ENCODE measurements at places on chromosomes 1 and 21. TPM values are rescaled to one million over a fixed set of nuclear protein-coding genes. Genes with fewer than 3 reads are reported as not detected.

DNA sequence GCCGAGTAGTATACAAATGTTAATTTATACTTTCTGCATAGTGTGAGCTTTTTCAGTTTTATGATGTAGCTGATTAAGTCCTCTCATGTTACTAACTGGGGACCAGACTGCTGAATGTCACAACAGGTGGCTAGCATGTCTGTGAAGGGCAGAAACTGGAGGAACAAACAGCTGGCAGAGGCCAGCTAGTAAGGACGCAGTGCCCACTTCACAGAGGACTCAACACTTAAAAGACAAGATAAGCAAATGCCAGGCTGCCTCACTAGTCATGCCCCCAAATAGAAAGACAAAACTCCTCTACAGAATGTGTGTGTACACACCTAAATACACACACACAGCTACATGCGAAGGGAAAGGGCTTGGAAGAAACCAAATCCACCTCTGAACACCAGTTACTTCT lies 73.8 kb upstream of the ZNF678 start:
- DNase-seq = no peak

DNA sequence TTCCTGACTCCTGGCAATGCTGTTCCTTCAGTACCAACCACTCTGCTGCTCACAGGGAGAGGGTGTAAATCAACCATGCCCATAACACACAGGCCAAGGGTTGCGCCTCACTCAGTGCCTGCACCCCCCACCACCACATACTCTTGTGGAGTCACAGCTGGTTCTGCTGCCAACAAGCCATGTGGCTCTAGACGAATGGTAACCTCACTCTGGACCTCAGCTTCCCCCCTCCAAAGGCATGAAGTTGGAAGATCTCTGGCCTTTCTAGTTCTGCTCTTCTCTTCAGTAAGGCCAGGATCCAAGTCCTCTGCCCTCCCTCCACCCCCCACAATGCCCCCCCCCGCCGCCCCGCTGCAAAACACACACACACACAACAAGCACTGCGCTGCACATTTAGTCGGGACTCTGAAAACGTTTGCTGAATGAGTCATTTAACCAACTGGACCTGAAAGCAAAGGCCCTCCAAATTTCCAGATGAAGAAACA lies 1.7 kb upstream of the GLIS1 start:
- no peak for DNase-seq

GRCh38 chr1:224087286-224087794 lies 26.6 kb upstream of the FBXO28 start:
- peak; percentile 46 for DNase-seq

DNA sequence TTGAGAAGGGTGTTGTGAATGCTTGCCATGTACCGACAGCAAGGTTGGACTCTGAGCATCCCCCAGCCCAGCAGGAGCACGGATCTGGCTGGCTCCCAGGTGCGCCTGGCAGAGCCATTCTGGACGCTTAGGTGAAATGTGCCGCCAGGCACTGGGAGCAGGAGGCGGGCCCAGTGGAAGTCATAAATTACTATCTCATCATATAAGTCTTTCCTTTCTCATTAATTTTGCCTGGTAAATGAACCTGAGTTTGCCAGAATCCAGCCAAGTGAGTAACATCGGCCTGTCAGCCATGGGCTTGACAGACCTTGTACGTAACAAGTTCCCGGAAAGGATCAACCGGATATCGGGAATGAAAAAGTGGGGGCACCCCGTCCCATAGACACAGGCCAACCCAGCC lies 179.5 kb upstream of the ARHGEF16 start:
- DNase-seq = no peak

DNA sequence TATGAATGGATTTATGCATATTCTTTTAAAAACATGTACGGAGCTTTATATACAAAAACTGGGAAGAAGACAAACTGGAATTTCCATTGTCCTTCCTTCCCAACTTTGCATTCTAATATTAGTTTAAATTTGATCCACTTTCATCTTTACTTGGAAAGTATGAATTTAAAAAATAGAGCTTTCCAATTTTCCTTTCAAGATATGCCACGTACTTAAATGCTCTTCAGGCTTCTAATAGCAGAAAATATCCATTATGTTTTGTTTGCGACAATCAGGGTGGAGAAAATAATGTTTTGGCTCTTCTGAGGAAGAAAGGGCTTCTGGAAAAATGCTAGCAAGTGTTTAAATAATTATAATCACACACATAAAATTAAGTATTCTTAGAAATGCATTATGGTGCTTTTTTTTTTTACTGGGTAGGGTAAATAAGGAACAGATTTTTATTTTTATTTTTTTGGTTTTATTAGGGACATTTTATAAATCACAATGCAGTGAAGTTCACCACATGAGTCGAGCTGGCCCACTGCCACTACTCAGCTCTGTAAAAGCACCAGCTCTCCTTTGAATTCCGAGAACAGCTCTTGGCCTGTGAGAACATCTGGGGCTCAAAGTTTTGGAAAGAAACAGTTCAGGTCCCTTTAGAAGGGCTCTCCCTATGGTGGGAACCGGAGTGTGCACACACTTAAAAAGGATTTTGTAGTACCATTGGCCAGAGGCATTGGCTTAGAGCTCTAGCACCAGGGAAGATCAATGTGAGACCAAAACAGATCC lies 287.4 kb upstream of the LYPLAL1 start:
- DNase-seq = peak; percentile 34

GRCh38 chr1:29282924-29283803 lies 46.8 kb downstream of the PTPRU start:
- DNase-seq = peak; percentile 9

- no peak for DNase-seq
These were observed 139.5 kb downstream of the RGS7 start for GRCh38 chr1:241217516-241217915.

DNA sequence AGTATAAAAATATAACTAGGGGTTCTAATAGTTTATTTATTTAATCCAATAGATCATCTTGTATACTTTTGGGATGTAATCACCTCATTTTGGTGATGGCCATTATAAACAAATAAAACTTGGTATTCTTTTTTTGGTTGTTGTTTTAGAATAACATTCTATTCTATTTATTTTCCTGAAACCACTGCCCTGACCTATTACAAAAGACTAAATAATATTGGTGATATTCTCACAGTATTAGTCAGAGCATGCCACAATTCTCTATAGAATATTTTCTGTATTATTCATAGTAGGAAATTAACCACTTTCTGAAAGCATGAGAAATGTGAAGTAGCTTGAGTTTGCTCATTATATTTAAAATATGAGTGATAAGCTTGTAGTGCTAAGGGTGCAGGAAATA lies 54.1 kb upstream of the LRRC7 start:
- no peak for DNase-seq

GRCh38 chr1:171434717-171435346 lies 50.5 kb upstream of the PRRC2C start:
- peak; percentile 46 for DNase-seq

- no peak for DNase-seq
These were observed 16.2 kb upstream of the TNFRSF1B start for GRCh38 chr1:12150456-12151200.

DNA sequence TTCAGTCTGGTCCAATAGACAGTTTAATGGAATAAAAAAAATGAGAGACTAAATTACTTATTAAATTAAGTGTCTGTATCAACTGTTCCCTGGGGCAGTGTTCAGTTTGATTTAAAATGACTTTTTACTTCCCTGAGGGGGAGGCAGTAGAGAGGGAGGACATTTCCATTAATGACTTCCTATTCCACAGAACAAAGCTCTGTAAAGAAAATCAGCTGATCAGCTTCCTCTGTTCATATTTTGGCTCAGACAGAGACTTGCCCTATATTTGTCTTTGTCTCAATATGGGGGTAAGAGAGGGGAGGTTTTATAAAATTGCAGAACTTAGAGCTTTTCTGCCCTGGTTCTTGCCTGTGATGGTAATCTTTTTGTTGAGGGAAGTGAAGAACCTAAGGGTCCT lies 8.4 kb downstream of the CFAP126 start:
- peak; percentile 75 for DNase-seq

- no peak for DNase-seq
These were observed 164.9 kb upstream of the PLD5 start for GRCh38 chr1:242689378-242689777.

DNA sequence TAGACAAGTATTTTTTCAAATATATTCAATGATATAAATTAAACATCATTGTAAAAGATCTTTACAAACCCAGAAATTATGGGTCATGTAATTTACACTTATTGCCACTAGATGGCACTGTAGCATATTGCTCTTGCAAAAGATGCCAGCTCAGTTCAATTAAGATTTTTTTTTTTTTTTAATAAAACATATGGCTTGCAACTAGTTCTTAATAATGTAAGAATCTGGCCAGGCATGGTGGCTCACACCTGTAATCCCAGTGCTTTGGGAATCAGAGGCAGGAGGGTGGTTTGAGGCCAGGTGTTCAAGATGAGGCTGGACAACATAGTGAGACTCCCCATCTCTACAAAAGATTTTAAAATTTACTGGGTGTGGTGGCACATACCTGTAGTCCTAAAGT lies 49.4 kb upstream of the DESI2 start:
- DNase-seq = peak; percentile 57

DNA sequence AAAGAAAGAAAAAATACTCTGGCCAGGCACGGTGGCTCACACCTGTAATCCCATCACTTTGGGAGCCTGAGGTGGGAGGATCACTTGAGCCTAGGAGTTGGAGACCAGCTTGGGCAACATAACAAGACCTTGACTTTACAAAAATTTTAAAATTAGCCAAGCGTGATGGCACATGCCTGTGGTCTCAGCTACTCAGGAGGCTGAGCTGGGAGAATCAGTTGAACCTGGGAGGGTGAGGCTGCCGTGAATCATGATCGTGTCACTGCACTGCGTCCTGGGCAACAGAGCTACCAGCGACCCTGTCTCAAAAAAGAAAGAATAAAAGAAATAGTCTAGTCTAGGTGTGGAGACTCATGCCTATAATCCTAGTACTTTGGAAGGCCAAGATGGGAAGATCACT lies 22.3 kb downstream of the RRP1B start:
- no peak for DNase-seq

DNA sequence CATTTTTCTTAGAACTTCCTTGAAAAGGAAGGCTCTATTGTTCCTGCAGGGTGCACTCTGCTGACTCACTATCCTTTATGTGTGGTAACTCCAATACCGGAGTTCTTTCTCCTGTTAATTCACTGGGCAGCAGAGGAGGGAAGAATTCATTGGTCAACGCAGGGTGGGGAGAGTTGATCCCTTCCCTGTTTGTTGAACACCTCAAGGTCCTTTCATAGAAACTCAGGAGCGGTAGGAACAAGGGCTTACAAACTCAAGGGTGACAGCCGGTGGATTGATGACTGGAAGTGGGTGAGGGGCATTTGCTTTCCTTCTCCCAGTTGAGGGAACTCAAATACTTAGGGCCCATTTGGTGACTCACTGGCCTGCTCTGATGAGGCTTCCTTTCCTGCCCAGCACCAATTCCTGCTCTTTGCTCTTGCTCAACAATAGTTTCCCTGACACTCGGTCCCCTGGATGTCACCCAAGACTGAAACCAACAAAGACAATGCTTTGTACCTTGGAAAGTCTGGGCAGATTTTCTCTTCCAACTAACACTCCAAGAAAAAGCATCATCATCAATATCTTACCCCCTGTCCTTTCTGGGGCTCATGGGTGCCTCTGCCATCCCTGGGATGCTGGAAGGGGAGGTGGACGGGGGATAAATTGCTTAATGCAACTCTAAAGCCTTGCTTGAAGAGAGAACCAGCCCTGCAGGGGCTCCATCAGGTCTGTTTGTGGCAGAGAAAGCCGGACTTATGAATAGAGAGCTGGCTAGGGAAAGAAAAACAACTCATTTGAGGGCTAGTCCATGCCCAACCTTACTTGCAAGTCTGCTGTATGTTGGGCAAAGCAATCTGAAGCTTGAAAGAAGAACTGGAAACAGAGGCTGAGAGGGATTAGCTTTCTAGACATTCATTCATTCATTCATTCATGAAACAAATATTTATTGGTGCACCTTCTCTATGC lies 9.3 kb downstream of the SLC26A9 start:
- DNase-seq = peak; percentile 63

DNA sequence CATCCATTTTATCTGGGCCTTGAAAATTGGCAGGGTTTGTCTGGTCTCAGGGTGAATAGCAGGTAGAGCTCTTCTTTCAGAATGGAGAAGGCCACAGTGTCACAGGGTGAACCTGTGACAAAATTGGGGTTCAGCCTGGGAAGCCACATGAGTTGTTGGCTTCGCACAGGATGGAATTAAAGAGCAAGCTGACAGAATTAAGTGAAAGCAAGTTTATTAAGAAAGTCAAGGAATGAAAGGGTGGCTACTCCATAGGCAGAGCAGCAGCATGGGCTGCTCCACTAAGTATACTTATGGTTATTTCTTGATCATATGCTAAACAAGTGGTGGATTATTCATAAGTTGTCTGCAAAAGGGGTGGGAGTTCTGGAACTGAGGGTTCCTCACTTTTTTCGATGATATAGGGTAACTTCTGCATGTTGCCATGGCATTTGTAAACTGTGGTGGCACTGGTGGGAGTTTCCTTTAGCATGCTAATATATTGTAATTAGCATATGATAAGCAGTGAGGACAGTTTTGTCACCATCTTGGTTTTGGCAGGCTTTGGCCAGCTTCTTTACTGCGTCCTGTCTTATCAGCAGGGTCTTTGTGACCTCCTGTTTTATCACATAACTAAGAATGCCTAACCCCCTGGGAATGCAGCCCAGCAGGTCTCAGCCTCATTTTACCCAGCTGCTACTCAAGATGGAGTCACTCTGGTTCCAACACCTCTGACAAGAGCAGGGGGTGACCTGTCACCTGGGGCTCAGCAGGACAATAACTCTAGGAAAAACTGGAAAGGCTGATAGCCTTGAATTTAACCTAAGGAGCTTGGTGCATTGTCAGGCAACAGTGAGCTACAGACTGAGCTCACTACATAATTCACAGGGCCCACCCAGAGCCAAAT lies 5.1 kb downstream of the IFNAR2 start:
- no peak for DNase-seq

DNA sequence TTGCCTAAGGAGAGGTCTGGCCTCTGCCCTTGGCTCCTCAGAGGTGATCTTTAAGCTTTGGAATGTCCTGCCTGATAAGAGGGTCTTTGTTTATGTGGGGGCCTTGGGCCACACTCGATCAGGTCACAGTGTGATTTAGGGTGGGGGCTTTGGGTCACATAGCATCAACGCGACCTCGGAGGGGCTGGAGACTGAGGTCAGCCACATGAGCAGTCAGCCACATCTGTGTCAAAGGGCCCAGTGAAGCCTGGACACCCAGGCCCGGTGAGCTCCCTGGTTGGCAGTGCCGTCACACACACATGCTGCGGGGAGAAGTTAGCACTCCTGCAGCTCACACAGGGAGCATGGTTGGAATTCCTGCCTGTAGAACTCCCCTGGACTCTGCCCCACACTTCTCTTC lies 345.0 kb downstream of the NPHP4 start:
- DNase-seq = no peak

GRCh38 chr21:27827972-27828371 lies 861.1 kb upstream of the ADAMTS5 start:
- no peak for DNase-seq

GRCh38 chr1:33599516-33600115 lies 127.2 kb downstream of the ZSCAN20 start:
- no peak for DNase-seq

- DNase-seq = no peak
These were observed 54.8 kb downstream of the EIF4G3 start for GRCh38 chr1:21121764-21122471.

IRF6 gene
- total RNA-seq = 1.5 TPM

SNX7 gene
- total RNA-seq = 21.2 TPM

NDUFS5 gene
- total RNA-seq = 482 TPM

RBM11 gene
- total RNA-seq = not detected

CFAP57 gene
- total RNA-seq = 0.20 TPM

SPRR2F gene
- total RNA-seq = not detected

RNU1-3 gene
- total RNA-seq = under 0.01 TPM

KRTAP12-2 gene
- not detected for total RNA-seq

ADGRL4 gene
- 109 TPM for total RNA-seq

PROX1 gene
- 86.7 TPM for total RNA-seq
